ENCODE measurements at places on chromosomes 5 and 9.

DNA sequence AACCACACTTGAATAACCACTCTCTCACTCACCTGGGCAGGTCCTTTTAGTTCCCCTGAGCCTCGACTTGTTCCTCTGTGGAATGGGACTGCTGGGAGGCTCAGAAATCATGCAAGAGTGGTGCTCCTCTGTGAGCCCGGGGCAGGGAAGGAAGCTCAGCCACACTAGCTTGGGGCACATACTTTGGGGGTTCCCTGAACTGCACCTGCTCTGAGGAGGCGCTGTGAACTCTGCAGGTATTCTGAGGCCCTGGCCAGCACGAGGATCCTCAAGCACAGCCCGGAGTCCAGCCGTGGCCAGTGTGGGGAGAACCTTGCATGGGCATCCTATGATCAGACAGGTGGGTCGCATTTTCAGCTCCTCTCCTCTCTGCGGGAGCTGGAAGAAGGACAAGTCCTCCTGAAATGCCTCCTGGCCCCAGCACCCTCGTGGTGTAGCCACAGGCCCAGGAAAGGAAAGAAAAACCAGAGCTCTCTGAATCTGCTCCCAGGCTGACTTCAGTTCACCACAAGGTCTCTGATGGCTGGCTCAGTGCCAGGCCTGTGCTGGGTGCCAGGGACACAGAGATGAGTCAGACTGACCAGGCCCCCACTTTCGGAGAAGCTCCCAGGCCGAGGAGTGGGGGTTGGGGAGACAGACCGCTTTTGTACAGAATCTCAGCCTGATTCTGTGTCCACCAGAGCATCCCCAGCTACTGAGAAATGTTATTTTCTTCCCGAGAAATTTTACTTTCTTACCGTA lies 11.9 kb downstream of the GLIPR2 start:
- DNase-seq, result no peak

DNA sequence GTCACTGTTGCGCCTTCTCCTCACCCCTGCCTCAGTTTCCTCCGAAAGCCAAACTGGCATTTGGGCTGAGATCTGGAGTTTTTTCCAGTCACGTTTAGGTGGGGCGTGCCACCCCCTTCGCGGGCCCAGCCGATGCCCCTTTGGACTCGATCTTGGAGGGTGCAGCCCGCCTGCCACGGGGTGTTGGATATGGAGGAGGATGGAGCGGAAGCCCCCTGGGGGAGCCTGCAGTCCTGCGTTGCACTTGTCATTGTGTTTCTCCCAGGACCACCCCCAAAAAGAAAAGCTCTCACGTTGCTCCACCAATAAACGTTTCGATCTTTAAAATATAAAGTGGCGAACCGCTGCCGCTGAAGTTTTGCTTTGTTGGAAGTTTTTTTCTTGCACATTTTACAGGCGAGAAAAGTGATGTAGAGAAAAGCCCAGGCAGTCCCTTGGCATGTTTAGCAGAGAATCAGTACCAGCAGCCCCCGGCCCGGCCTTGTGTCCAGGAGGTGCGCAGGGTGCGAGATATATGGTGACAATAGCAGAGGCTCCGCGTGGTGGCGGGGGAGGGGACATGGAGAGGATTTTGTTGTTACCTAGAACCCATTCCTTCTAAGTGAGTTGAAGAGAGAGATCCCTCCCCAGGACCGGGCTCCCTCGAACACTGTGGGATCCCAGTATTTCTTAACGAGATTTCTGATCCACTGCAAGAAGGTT lies 681 bp downstream of the F2R start:
- no peak for DNase-seq

DNA sequence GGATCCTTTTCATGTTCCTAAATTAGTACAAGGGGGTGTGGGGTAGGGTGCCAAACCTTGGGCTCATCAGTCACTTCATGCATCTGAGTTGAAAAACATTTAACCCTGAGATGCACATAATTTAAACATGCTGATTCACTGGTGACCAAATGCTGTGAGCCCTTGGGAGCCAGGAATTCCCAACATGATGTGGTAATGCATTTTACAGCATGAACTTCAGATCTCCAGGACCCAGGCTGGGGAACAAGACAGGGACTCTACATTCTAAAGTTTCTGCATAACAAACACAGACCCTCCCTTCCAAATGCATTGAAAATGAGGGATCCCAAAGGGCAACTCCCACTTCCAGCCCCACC lies 322.2 kb downstream of the NDUFS4 start:
- no peak for DNase-seq

GRCh38 chr9:107153336-107153735 lies 129.7 kb upstream of the RAD23B start:
- DNase-seq, result no peak

DNA sequence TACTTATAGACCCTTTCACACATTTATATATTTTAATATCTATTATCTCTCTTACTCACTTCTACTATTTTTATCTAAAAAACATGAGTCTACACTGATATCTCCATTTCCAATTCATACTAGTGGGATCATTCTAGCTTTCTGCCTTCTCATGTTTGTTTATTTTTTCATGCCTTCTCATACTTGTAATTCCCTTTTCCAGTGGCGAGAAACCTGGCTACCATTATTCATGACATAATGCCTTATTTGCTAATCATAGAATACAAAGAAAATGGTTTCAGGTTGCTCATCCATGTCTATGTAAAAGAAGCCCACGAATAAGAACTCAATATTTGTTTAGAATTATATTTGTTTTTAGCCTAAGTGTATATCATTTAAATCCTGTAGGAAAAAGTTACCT lies 232.7 kb upstream of the ACTBL2 start:
- DNase-seq, result no peak

- DNase-seq, result no peak
Measured at GRCh38 chr5:95859661-95860060, 37.1 kb upstream of the GLRX start.

- DNase-seq, result peak; percentile 18
Measured at GRCh38 chr9:112091810-112092209, 83.3 kb downstream of the SUSD1 start.

GRCh38 chr5:125476901-125477585 lies 730.6 kb upstream of the ZNF608 start:
- no peak for DNase-seq

- DNase-seq, result no peak
Measured at GRCh38 chr5:137114529-137114928, 384.6 kb downstream of the SPOCK1 start.

Measured in NCI-H1417 treated with DMSO at 0.1 percent for 48 hours (cell line).